Karpas-422 (cell line): ENCODE measurements at places on chromosomes 2 and 18. TPM values are rescaled to one million over a fixed set of nuclear protein-coding genes. Genes with fewer than 3 reads are reported as not detected.

GRCh38 chr2:3639015-3639630 lies 18.9 kb upstream of the ALLC start:
- no peak for DNase-seq

- no peak for DNase-seq
Measured at GRCh38 chr2:221228214-221228769, 343.8 kb downstream of the EPHA4 start.

The TXNDC2 gene
- not detected in 2 replicates for total RNA-seq

DNA sequence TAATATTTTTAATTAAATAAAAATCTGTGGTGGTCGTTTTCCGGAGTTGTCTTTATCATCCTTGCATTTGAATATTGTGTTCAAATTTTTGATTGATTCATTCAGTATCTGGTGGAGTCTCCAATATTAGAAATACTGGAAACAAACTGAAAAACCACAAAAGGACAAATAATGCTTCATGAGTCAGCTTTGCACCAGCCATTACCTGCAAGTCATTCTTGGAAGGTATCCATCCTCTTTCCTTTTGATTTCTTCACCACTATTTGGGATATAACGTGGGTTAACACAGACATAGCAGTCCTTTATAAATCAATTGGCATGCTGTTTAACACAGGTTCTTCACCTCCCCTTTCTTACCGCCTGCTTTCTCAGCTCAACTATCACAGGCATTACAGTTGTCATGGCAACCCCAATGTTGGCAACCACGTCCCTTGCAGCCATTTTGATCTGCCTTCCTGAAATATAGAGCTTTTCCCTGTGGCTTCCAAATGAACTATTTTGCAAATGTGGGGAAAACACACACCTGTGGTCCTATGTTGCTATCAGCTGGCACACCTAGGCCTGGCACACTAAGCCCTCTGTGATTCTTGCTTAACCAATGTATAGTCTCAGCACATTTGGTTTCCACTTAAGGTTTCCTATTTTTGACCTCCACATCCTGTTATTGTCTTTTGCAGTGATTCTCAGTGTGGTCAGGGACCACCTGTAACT lies 6.5 kb downstream of the CTLA4 start:
- DNase-seq = no peak

The ECEL1 gene
- not detected in 2 replicates for total RNA-seq

- no peak for DNase-seq
Measured at GRCh38 chr2:148966438-148966758, 72.1 kb upstream of the LYPD6B start.

The CFAP65 gene
- 0.11 TPM in 1 of 2 replicates, not detected in the other for total RNA-seq

The FBXO36 gene
- total RNA-seq = 0.11 and 2.6 TPM in 2 replicates

DNA sequence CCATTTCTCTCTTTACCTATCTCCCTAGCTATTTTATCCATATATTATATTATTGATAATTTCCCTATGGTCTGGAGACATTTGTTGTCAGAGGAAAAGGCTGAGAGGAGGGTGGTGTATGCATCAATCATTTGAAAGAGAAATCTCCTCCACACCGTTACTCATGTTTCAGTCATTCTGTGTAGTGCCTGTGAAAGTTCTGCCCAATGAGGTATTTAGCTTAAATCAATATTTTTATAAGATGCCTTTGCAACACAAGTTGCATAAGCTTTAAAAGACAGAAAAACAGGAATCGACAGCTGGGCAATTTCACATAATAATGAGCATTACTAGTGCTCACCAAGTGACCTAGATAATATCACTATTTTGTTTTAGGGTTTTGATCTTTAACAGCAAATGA lies 363.7 kb upstream of the FSIP2 start:
- DNase-seq = no peak

DNA sequence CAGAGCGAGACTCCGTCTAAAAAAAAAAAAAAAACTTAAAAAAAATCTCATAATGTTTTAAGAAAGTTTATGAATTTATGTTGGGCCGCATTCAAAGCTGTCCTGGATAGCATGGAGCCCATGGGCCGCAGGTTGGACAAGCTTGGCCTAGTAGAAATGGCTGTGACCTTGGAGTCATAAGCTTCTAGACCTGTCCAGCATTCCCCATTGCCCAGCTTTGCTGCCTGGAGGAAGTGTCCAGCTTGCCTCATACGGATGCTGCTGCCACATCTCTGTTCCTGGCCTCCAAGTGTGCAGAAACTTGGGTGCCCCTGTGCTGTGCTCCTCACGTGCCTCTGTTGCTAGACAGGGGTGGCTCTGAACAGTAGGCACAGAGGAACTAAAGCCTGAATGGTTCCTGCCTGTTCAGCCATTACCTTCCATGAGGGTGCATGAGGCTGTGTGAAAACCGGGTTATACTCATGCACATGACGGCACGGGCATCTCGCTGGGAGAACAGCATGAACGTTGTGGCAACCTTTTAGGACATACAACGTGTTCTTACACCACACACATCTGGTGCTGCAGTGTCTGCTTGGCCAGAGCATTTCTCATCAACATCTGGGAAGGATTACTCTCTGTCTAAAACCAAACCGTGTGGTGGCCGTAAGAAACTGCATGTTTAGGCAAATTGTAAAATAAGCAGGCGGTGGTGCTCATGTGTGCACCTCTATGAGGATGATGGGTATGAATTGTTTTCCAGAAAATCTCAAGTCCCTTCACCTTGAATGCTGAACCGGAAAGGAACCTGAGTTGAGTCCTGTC lies 38.2 kb downstream of the FHOD3 start:
- DNase-seq = no peak
